ENCODE measurements at places on chromosomes 3 and 15.
A peak's percentile ranks its signal among the peaks of the same experiment; 100 is the strongest.

- peak; percentile 16 for DNase-seq
Measured at GRCh38 chr3:42803414-42804105, 730 bp downstream of the HIGD1A start.

GRCh38 chr3:43455233-43455632 lies 166.6 kb downstream of the ANO10 start:
- no peak for DNase-seq

DNA sequence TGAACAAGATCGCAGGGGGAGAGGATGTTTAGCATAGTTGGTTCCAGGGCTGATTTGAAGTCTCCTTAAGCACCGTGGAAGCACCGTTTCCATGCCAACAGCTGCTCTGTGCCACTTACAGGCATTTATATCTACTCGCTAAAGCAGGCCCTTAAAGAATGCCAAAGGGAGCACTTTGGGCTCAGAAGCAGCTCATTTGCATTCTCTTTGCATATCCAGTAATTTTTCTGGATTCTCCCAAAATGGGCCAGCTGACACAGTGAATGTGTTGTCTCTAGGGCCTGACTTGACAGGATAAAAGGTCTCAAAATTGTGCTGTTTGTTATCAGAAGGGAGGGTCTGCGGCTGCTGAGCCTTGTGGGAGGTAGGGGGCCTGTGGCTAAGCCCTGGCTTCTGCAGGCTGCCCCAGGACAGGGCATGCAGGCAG lies 138.6 kb downstream of the FBLN2 start:
- no peak for DNase-seq

DNA sequence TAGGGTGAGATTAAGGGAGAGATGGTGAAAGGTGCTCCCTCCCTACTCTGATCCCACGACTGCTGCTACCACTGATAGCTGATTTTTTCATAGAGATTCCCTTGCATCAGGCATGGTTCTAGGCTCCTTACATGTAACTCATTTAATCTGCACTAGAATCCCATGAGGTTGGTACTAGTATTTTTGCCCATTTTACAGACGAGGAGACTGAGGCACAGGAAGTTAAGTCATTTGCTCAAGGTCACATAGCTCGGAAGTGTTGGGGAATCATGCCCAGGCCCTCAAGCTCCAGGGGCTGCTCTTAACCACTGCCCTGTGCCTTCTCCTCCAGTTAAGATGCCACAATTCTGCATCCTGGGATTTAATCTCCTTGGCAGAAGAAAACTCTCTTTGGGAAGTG lies 11.2 kb downstream of the ATP2B2 start:
- DNase-seq: no peak

DNA sequence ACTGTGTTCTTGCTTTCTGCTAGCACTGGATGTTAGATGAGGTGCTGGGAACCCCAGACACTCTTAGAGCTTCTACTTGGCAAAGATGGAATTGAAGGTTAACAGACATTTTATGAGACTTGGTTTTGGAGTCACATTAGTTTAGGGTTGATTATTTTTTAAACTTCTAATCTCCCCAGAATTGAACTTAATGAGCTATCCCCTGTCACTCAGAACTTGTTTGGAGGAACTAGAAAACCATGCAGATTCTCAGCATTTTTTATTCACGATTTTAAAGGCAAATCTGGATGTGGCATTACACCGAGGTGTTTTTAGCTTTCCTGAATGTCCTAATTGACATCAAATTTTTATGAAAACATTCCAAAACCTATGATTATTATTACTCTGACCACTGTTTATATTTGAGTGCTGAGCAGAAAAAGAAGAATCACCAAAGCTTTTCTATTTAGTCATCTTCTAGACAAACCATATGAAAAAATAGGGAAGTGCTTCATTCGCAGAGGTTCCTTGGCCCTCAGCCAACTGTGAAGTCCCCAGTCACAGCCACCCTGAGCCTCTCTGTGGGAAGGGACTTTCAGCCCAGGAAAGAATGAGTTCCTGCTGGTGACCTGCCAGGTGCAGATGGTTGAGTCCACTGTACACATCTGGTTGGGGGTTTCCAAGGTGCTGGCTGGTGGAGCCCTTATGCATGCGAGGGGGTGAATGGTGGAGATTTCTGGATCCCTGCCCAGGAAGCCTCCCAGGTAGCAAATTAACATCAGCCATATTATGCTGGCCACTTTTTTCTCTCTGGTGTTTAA lies 196.0 kb upstream of the TOPAZ1 start:
- DNase-seq: peak; percentile 41

DNA sequence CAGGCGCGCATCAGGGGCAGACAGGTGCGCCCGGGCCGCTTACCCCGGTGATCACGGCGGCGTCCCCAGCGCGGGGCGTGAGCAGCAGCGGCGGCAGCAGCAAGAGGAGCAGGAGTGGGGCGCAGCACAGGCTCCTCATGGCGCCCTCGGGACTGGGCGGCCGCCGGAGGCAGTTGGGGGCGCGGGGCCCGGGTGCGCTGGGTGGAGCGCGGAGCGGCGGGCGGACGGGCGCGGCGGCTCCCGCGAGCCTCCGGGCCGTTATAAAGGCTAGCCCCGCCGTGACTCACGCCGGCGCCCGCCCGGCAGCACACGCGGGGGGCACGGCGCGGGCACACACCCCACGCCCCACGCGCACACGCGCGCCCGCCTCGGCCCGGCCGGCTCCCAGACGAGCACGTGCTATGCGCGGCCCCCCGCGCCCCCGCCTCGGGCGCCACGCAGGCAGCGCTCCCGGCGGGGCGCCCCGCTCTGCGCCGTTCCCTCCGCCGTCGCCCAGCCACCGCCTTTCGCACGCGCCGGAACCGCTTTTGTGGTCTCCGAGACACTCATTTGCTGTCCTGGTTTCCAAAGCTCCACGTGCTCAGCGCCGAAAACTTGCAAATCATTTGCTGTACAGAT lies at the start of gene PROK2:
Gene PROK2 (minus strand): TSS at position 235 of the 618 bp plus-strand sequence. CDS start 96 bp downstream, at position 139.
- DNase-seq: no peak

DNA sequence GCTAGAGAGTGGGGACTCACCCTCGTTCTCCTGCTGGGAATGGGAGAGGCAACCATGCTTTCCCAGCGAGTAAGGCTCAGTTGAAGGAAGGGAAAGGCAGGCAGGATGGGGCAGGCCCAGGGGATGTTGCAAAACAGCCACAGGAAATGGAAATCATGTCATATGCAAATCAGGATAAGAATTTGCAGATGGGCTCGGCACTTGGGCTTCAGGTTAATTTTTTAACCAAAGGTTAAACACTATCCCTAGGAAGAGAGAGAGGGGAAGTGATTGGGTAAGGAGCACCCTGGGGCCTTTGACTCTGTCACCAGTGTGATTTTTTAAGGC lies 14.6 kb upstream of the PLA2G4E start:
- DNase-seq: peak; percentile 29

- no peak for DNase-seq
Measured at GRCh38 chr15:65249641-65250040, 37.0 kb downstream of the PARP16 start.

- no peak for DNase-seq
Measured at GRCh38 chr3:134380249-134380648, 6.0 kb upstream of the AMOTL2 start.

DNA sequence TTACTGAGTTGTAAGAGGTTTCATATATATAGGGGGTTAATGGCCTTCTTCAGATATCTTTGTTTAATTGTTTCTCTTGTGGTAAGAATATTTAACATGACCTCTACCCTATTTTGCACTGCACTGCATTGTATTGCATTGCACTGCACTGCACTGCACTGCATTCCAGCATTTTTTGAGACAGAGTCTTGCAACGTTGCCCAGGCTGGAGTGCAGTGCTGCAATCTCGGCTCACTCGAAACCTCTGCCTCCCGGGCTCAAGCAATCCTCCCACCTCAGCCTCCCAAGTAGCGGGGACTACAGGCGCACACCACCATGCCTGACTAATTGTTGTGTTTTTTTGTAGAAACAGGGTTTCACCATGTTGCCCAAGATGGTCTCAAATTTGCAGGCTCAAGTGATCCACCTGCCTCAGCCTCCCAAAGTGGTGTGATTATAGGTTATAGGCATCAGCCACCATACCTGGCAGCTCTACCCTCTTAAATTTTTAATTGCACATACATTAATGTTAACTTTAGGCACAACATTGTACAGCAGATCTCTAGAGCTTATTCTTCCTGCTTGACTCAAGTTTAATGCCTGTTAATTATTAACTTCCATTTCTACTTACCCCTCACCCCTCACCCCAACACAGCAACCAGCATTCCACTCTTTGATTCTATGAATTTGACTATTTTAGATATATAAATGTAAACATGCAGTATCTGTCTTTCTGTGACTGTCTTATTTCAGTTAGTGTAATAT lies 38.4 kb downstream of the NEDD4 start:
- no peak for DNase-seq

DNA sequence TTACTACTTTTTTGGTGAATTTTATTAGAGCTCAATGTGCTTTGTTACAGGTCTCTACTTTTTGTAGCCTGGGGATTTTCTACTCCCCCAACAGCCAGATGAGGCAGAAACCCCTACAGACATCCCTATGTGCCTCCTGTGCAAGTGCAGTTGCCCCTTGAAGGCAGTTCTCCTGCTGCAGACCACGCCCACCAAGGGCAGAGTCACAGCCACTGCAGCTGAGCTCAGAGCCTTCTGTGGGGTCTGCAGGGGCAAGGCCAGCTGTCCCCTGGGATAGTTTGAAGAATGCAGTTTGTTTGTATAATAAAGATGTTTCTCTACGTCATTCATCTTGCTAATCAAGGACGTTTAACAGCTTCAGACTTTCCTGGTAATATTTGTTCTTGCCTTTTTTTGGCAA lies 76.8 kb downstream of the NPAP1 start:
- no peak for DNase-seq
